Fibroblast of upper back skin (primary cell): ENCODE measurements at places on chromosomes 1 and 21.

DNA sequence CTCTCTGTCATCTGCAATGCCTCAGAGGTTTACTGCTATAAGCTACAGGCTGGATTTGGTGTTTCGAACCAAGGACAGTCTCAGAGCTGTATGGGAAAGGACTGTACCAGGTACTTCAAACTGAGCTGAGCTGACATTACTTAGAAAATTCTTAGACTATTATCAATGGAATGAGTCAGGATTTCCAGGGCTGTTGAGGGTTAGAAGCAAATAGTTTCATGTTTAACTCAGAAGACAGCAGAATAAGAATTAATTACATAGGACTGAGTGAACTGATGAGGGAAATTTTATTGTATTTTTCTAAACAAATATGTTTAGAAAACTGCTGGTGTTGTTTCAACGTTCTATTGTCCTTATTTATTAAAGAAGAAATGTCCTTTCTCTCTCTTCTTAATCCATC is 74.3 kb upstream of the CAPZB start:
- peak; percentile 79 for DNase-seq

- no peak for DNase-seq
These were observed 61.0 kb downstream of the B3GALT5 start for GRCh38 chr21:39673736-39674135.

GRCh38 chr1:216034506-216034905 is 388.7 kb downstream of the USH2A start:
- DNase-seq, result peak; percentile 45

DNA sequence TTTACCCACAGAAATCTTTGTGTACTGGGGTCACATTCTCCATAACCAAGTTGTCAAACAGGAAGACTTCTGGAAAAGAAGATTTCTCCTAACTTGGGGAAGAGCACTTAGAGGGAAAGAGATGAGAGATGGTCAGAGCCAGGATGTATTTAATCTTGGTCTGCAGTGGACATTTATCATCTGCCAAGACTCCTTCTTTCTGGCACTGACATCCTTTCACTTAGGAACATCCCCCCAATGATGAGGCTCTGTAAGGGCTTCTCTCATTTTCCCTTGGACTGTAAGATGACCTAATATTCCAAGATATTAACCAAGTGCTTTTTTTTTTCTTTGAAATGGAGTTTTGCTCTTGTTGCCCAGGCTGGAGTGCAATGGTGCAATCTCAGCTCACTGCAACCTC is 39.3 kb upstream of the IGSF3 start:
- no peak for DNase-seq

- DNase-seq, result peak; percentile 72
These were observed 1.7 kb upstream of the JUN start for GRCh38 chr1:58785442-58786058.

DNA sequence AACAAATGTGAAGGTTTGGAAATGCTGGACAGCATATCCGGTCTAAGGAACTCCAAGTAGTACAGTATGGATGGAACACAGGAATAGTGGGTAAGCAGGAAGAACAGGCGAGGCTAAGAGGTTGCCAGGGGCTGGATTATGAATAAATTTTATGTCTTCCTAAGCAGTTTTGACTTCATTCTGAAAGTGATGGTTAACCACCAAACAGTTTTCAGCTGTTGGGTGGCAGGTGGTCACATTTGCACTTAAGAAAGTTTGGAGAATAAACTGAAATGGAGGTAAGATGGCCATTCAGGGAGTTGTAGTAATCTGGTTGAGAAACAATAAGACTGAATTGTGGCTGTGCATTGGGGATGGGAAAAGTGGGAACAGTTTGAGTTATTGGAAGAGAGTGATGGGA is 83.8 kb downstream of the PRKAA2 start:
- no peak for DNase-seq

DNA sequence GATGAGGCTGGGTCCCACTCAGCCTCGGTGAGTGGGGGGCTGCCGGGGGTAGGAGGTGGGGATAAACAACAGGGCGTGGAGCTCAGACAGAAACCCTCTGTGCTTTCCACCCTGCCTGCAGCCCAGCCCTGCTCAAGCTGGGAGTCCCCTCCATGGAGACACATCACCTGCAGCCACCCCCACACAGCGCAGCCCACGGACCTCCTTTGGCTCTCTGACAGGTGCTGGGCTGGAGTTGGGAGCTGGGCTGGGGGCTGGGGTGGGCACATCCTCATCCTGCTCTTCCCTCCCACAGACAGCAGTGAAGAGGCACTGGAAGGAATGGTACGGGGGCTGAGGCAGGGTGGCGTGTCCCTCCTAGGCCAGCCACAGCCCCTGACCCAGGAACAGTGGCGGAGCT is 1.9 kb upstream of the CATSPER4 start:
- no peak for DNase-seq

- DNase-seq, result no peak
These were observed 357.8 kb upstream of the PTBP2 start for GRCh38 chr1:96363826-96364225.

DNA sequence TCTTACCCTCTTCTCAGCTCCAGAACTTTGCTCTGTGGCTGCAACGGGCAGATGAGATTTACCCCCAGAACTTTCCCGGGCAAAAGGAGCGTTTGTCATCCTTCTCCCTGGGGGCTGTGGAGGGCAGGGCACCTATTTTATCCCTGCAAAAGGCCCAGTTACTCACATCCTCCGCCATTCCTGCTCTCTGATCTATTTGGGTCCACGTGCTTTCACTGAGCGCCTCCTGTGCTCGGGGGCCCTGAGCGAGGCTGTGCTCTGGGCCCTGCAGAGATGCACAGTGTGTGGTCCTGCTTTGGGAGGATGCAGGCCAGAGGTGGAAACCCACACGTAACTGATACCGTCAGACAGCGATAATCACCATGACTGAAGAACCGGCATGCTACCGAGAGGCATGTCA is 2.4 kb upstream of the CSMD2 start:
- no peak for DNase-seq

GRCh38 chr1:117067533-117068370 is 7.6 kb downstream of the TTF2 start:
- peak; percentile 64 for DNase-seq

GRCh38 chr1:2508180-2508579 is 18.2 kb downstream of the PANK4 start:
- no peak for DNase-seq

DNA sequence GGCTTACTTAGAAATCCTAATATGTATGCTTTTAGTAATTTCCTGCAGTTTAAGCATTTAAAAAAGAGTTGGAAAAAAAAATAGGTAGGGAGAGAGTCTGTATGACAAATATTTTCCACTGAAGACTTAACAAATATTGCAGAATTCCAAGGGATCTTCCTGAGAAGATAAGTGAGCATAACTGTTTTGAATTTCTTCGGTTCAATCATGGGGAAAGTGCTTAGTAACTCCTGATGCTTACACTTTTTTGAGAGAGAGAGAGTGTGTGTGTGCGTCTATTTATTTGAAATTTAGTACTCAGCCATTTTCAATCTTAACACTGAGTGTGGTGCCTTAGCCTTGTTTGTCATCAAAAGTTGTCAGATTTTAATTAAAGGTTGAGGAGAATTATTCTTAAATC is 18.5 kb downstream of the SON start:
- DNase-seq, result no peak

DNA sequence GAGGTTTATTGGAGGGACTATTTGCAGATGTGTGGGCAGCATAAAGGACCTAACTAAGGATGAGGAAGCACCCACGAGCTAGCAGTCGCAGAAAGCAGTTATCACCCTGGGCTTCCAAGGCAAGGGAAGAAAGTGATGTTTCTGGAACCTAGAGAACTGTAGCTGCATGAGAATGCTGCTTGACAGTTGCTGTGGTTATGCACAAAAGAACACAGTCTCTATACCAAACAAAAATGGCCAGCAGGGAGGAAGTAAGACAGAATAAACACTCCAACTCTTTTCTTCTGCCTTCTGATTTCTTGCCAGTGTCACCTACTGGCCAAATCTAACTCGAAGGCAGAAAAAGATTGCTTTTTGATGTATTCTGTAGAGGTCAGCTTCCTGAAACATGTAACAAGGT is 190.2 kb downstream of the RASAL2 start:
- no peak for DNase-seq

GRCh38 chr1:29283804-29284195 is 47.5 kb downstream of the PTPRU start:
- no peak for DNase-seq

- DNase-seq, result no peak
These were observed 876 bp downstream of the EFCAB7 start for GRCh38 chr1:63524201-63524600.

GRCh38 chr1:910881-911721 is 12.6 kb upstream of the SAMD11 start:
- peak; percentile 65 for DNase-seq

DNA sequence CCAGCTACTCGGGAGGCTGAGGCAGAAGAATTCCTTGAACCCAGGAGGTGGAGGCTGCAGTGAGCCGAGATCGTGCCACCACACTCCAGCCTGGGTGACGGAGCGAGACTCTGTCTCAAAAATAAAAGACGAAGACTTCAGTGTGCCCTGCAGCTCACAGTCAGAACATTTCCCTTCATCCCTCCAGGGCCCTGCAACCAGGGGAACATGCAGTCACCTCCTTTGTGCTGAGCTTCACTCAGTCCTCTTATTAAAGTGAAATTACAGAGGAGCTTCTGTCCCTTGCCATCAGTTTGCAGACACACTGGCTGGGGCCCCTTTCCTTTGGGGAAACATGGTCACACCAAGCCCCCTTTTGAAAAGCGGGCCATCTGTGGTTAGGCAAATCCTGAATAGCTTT is 24.2 kb downstream of the FHAD1 start:
- DNase-seq, result no peak

DNA sequence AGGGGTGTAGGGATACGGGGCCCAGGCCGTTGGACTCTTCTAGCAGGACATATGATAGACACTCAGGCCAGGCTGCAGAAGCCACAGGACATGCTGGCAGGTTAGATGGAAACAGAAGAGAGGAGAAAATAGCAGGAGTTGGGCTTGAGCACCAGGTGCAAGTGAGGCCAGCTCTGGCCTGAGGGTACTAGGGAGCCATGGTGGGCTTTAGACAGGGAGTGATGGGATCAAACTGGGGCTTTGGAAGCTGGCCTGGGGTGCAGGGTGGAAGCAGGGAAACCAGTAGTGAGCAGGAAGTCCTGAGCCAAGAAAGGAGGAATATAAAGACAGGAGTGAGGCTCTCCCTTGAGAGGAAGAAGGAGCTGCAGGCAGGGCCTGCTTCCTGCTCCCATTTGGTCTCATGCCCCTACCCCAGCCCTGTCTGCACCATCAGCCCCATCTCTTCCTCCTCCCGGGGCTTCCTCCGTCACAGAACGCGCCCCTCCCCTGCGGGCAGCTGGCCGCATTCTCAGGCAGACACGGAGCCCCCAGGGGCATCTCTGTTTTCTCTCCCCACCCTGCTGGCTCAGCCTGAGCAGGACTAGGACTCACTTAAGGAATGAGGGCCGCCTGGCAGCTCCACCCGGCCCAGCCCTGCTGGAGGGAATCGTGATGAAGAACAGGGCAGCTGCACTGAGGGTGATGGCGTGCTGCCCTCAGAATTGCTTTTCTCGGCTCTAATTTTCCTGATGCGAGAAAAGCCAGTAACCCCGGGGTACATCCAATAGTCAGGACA is 165.5 kb upstream of the TMEM51 start:
- DNase-seq, result peak; percentile 21

- no peak for DNase-seq
These were observed 143.0 kb downstream of the CAMTA1 start for GRCh38 chr1:6928106-6928885.

DNA sequence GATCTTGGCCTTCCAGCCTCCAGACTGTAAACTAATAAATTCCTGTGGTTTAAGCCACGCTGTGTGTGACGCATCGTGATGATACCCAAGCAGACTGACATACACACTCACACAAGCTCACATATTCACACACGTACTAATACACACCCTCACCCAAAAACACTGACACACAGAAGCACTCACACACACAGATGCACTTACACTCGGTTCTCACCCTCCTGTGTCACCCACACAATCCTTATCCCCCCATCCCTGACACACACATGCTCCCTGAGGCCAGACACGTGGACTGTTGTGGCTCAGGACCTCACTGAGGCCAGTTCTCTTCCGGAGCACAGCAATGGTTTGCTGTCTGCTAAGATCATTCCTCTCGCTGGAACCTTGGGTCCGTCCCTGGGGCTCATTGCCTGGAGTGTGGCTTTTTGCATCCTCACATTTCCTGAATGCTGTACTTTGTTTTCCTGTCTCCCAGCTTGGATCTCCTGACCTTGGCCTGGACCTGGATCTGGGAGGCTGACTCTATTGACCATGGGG is 76.9 kb upstream of the LYST start:
- DNase-seq, result peak; percentile 91

DNA sequence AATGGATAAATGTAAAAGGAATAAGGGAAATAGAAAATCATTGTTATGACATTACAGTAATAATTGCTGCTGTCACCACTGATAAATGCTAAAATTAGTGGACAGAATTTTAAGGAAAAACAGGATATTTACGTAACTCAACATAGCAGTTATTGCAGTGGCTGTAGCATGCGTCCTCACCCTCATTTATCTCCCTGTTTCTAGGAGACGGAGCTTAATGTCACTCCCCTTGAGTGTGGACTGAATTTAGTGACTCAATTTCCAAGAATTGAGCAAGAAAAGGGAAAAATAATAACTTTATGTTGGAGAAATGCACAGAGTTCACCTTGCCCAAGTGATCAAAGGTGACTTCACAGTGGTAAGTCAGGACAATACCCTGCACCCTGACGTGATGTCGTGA is 33.3 kb upstream of the COL18A1 start:
- no peak for DNase-seq

GRCh38 chr1:54407404-54408146 is 1.4 kb upstream of the SSBP3 start:
- DNase-seq, result peak; percentile 93

DNA sequence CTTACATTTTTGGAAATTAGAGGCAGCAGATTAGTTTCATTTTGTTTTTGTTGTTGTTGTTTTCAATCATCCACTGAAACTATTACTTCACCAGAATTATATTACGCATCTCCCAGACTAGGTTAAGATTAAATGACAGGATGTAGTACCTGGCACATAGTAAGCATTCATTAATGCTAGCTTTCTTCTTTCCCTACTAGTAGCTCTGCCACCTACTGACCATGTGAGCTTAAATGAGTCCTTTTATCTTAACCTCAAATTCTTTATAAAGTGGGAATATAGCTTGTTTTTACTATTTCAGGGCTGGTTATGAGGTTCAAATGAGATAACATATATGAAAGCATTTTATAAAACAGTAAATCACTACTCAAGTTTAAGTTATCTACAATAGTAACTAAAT is 10.2 kb upstream of the ASPM start:
- no peak for DNase-seq

GRCh38 chr1:11188858-11189451 is at the start of gene ANGPTL7:
Gene ANGPTL7 (plus strand): TSS chr1:11189355. CDS start chr1:11189580, 225 bp downstream.
- no peak for DNase-seq

DNA sequence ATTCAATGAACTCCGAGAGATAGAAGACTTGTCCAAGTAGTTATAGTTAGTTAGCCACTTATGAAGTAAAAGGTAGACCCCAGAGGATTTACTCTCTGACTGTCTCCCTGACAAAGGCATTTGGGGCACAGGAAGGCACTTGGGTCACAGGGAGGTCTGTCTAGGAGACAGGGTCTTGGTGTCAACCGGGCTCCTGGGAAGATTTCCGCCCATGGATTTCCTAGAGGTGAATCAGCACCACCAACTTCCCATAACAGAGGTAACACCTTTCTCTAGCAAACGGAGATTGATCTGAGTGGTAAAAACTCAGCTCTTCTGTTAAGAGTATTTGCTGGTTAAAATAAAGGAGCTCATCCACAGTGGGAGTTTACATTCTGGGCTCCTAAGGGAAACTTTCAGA is 16.4 kb downstream of the CCN1 start:
- no peak for DNase-seq

- no peak for DNase-seq
These were observed 26.9 kb downstream of the PLEKHO1 start for GRCh38 chr1:150176593-150176992.

- no peak for DNase-seq
These were observed 8.8 kb upstream of the CCDC27 start for GRCh38 chr1:3743421-3743820.
